Glomerular endothelial cell (primary cell): ENCODE measurements at places on chromosomes 6 and 20.

- no peak for DNase-seq
These were observed 90.5 kb upstream of the EYA2 start for GRCh38 chr20:46804126-46804525.

DNA sequence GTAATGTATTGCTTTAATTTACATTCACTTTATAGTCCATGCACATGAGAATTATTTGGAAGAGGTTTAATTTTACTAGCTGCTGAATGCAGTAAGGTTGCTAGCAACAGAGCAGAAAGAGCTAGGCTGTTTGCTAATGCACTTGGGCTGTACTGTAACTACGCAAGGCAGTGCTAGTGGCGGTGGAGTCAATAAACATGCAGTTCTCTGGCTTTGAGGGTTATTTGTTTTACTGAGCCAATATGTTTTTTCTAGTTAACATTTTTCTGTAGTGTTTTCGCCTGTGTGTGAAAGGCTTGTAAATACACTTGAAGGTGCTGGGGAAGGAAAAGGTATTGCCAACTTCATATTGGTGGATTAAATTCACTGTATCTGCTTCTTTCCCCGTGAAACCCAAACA is 112.8 kb downstream of the BTBD3 start:
- no peak for DNase-seq

DNA sequence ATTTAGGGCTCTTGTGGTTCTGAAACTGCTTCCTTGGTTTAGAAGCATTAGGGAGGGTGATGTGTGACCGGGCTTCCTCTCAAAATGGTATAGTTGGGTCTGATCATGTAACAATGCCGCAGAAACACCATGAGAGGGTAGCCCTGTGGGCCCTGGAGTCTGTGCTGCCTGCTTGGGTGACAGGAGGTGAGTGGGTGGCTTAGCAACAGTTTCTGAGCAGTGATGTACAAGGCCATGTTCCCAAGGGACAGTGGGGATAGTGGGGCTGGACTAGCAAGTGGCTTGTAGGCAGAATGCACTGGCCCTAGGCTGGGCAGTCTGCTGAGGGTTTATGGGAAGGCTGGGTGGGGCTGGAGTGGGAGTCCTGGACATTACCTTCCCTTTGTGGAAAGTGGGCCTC is 106.9 kb upstream of the MYL9 start:
- no peak for DNase-seq

DNA sequence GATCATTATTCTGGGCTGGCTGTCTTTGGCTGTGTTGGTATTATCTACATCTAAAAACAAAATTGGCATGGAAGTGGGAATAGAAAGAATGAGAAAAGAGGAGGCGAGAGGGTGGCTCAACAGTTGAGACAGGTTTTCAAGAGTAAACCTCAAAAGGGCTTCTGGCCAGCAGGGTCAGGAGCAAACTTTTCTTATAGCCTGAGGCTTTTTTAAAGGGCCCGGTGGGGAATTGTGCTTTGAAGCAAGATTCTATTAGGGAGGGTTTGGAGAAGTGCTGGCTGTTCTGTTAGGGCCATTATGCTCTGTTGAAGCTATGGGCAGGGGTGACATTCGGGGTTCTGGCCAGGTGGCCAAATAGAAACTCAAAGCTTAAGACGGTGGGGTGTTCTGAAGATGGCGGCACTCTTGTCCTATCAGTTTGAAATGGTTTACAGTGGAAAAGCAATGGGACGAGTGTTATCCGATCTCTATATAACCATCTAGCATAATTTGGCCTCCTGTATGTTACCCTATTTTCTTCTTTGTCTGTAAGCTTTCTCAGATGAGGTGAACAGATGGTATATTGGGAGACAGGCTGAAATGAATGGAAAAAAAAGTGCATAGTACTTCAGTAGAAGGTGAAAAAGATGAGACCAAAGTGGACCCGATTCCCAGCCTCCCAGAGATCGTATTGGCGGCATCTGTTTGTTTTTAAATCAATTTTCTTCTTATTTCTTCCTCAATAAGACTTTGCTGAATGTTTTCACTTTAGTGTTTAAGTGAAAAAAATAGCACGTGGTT is 132.1 kb upstream of the CNR1 start:
- no peak for DNase-seq
